ENCODE measurements at places on chromosomes 1 and 21.

- peaks cover 52% of the 10 kb centered on the region for H3K4me1 ChIP-seq
- no peaks in the 10 kb centered on the region for H3K27me3 ChIP-seq
- peak; percentile 22 for DNase-seq
- H3K27ac ChIP-seq, result peak overlapping the region; percentile 85
- peak overlapping the region; percentile 83 for H3K4me3 ChIP-seq
Measured at GRCh38 chr1:192160196-192160595, 1.9 kb downstream of the RGS18 start.

GRCh38 chr1:87902830-87903229 lies 574.1 kb downstream of the LMO4 start:
- no peak overlapping the region for H3K4me3 ChIP-seq
- peak overlapping the region; percentile 74 for H3K27ac ChIP-seq
- H3K36me3 ChIP-seq, result no peaks in the 10 kb centered on the region
- peak; percentile 66 for DNase-seq

- no peak overlapping the region for H3K27ac ChIP-seq
- no peak for DNase-seq
- peaks cover 25% of the 10 kb centered on the region for H3K4me1 ChIP-seq
- no peaks in the 10 kb centered on the region for H3K27me3 ChIP-seq
- peaks cover 8% of the 10 kb centered on the region for H3K36me3 ChIP-seq
Measured at GRCh38 chr1:99704356-99704816, 58.5 kb downstream of the PALMD start.

DNA sequence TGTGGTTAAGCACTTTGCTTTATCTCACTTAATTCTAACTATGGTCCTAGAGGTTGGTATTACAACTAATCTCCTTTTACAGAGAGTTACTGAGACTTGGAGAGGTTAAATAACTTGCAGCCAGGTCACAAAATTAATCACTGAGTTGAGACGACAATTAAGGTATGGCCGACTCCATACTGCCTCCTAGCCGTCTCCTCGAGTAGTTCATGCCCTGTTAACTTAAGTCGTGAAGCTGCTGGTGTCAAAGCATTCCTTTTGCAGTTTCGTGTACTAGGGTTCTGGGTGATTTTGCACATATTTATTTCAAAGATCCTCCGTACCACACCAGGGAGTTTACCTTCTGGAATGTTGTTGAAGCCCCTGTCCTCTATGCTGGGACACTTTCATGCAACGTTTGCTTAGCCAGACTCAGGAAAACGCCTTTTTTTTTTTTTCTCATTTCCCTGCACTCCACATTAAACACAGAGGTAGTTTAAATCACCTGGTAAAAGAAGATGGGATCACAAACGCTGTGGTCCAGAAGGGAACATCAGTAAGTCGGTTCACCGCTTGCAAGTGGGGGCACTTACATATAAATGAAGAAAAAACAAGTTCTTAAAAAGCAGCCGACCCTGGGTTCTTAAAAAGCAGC lies 570 bp upstream of the NEK7 start:
- no peaks in the 10 kb centered on the region for H3K36me3 ChIP-seq
- H3K27me3 ChIP-seq, result no peaks in the 10 kb centered on the region
- peak overlapping the region; percentile 90 for H3K4me3 ChIP-seq
- DNase-seq, result peak; percentile 53

GRCh38 chr1:51168936-51169335 lies 66.9 kb downstream of the C1orf185 start:
- H3K4me1 ChIP-seq, result peaks cover 42% of the 10 kb centered on the region
- peak overlapping the region; percentile 51 for H3K27ac ChIP-seq
- H3K4me3 ChIP-seq, result no peak overlapping the region
- H3K27me3 ChIP-seq, result no peaks in the 10 kb centered on the region
- no peaks in the 10 kb centered on the region for H3K36me3 ChIP-seq

Measured in CD14-positive monocyte (primary cell).